8988T (cell line): ENCODE measurements at places on chromosomes 2 and 18.

DNA sequence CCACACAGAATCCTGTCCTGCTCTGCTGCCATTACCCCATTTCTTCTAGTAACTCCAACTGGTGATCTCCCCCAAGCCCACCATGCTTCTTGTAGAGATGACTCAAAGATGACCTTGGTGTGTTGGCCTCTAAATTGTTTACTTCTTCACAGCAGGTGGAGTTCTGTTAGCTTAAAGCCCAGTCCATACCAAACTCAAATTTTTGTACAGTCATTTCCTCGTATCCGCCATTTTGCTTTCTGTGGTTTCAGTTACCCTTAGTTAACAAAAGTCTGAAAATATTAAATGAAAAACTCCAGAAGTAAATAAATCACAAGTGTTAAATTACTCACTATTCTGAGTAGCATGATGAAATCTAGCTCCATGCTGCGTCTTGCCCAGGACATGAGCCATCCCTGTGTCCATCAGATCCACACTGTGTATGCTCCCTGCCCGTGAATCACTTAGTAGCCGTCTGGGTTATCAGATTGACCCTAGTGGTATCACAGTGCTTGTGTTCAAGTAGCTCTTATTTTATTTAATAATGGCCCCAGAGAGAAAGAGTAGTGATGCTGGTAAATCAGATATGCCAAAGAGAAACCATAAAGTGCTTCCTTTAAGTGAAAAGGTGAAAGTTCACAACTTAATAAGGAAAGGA lies 133.3 kb upstream of the NOL4 start:
- DNase-seq: no peak

GRCh38 chr2:78465707-78466106 lies 559.8 kb upstream of the REG3G start:
- DNase-seq: no peak

- DNase-seq: no peak
These were observed 140.6 kb downstream of the CCDC148 start for GRCh38 chr2:158315803-158316414.

DNA sequence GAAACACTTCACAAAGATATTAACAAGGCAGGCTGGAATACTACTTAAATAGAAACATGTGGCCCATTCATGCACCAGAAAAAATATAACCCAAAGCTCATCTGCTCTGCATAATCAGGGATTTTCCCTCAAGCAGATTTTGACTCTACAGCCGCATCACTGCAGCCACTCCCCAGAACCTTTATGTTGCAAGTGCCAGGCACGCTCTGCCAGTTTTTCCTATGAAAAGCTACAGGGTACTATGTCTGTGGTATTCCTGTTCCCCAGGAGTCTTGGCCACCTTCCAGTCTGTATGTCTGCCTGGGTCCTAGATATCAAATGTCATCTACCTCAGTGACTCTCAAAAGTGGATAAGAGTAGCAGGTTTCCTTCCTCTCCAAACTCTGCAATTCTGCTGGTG lies 3.8 kb downstream of the COA5 start:
- DNase-seq: no peak

- no peak for DNase-seq
These were observed 31.8 kb downstream of the RNU4ATAC start for GRCh38 chr2:121562269-121563176.

GRCh38 chr2:85088921-85089320 lies 44.3 kb upstream of the TCF7L1 start:
- DNase-seq: no peak

DNA sequence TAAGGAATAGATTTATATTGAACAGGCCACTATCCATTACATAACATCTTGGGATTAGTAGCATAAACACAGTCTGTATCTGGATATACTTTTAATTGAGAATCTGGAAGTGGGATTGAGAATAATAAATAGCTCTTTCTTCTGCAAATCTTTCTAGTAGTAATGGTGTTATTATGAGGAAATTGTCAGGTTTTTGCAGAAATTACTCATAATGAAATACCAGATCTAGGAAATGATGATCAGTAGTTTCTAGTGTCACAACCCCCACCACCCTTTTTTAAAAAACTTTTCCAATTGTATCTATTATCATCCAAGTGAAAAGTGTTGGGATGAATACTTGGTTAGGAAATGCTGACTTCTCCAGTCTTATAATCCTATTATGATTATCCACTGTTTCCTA lies 18.7 kb downstream of the NBEAL1 start:
- DNase-seq: no peak
